ENCODE measurements at places on chromosomes 2 and 18. TPM values are rescaled to one million over a fixed set of nuclear protein-coding genes. Genes with fewer than 3 reads are reported as not detected.
A peak's percentile ranks its signal among the peaks of the same experiment; 100 is the strongest.

DNA sequence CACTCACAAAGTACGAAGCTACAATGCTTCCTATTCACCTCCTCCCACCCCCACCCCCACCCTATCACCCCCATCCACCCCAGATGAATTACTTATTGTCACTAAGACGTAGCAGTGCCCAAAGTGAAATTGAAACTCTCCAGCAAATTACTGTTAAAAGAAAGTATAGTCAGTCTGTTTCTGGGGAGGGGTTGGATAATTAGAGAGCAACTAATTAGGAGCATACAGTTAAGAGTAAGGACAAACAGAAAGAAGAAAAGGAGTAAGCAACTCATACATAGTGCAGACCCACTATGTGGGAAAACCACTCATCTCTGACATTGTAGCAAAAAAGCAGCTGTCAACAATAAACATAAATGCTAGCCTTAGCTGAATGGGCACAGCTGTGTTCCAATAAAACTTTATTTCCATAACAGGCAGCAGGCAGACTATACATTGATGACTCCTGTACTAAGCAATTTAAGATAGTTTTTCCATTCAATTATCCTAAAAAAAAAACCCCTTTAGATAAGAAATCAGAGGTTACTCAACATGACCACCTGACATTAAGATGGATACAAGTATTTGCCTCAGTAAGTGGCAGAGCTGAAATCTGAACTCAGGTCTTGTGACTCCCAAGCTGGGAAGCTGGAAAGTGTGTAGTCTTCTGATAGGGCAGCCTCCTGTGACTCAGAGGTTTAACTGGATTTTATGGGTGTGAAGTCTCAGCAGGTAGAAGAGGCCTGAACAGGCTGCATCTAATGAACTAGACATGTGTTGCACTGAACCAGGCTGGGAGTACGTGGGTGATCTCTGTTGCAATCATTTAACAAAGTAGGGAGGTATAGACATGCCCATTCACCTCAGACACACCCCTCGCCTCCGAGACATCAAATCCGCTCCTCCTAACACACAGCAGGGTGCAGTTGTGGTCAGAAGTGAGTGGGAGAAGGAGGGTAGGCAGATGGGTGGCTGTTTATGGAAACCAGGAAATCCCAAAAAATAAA lies 171.8 kb upstream of the KLF7 start:
- H3K36me3 ChIP-seq: no peaks in the 10 kb centered on the region
- no peak overlapping the region for H3K4me3 ChIP-seq
- H3K27me3 ChIP-seq: no peaks in the 10 kb centered on the region
- H3K27ac ChIP-seq: no peak overlapping the region

Gene CACNB4
- 3.0 TPM for polyA plus RNA-seq

GRCh38 chr2:45852450-45853150 lies 201.1 kb downstream of the PRKCE start:
- no peaks in the 10 kb centered on the region for H3K27me3 ChIP-seq
- H3K4me1 ChIP-seq: no peaks in the 10 kb centered on the region
- H3K27ac ChIP-seq: no peak overlapping the region

DNA sequence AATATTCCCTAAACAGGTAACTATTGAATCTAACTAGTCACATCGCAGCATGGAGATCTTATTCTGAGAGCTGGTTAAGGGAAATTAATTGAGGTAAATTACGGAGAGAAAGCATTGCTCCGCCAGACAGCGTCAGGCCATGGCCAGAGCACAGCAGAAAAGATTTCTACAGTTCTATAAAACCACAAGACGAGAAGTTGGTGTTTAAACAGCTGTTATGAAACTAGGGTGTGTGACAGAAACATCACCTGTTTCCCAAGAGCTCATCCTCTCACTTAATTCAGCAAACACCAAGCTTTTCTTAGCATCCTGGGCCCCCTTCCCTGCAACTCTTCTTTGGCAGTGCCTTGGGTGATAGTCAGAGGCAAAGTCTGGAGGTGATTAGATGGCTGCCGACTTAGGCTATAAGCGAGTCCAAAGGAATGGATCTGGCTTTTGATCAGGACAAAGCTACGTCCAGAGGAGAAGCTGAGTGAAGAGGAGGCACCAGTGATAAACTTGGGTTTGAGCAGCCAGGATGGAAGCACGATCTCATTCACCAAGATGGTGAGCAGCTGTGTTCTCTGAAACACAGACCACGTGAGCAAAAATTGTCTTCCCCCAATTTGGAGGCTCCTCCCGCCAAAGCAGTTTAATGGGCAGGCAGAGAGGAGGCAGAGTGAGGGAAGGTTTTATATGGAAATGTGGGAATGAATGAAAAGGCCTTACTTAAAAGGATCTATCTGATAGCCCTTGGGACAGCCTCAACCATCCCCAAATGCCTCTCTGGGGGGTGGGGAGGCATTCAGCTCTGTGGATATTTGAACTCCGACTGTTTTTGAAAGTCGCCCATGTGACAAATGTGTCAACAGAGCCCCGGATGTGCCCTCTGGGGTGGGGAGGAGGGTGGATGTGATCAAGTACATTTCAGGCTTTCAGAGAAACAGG lies 57.8 kb downstream of the PKDCC start:
- DNase-seq: no peak
- peaks cover 83% of the 10 kb centered on the region for H3K4me1 ChIP-seq
- peak overlapping the region; percentile 100 for H3K27ac ChIP-seq
- H3K27me3 ChIP-seq: peaks cover 13% of the 10 kb centered on the region
- H3K36me3 ChIP-seq: no peaks in the 10 kb centered on the region

Gene STK17B
- polyA plus RNA-seq: 59.5 TPM

- no peak overlapping the region for H3K4me3 ChIP-seq
- no peaks in the 10 kb centered on the region for H3K27me3 ChIP-seq
- H3K27ac ChIP-seq: no peak overlapping the region
- DNase-seq: no peak
- H3K36me3 ChIP-seq: no peaks in the 10 kb centered on the region
Observed at GRCh38 chr2:177742851-177743250, 329.7 kb downstream of the PDE11A start.

Gene ASAP2
- 6.7 TPM for polyA plus RNA-seq

GRCh38 chr2:64487256-64488049 lies 33.5 kb downstream of the LGALSL start:
- H3K27me3 ChIP-seq: peaks cover 30% of the 10 kb centered on the region
- H3K27ac ChIP-seq: no peak overlapping the region
- H3K4me1 ChIP-seq: no peaks in the 10 kb centered on the region
- no peaks in the 10 kb centered on the region for H3K36me3 ChIP-seq
- DNase-seq: no peak
- H3K4me3 ChIP-seq: no peak overlapping the region

Gene ANKRD29
- 13.0 TPM for polyA plus RNA-seq

DNA sequence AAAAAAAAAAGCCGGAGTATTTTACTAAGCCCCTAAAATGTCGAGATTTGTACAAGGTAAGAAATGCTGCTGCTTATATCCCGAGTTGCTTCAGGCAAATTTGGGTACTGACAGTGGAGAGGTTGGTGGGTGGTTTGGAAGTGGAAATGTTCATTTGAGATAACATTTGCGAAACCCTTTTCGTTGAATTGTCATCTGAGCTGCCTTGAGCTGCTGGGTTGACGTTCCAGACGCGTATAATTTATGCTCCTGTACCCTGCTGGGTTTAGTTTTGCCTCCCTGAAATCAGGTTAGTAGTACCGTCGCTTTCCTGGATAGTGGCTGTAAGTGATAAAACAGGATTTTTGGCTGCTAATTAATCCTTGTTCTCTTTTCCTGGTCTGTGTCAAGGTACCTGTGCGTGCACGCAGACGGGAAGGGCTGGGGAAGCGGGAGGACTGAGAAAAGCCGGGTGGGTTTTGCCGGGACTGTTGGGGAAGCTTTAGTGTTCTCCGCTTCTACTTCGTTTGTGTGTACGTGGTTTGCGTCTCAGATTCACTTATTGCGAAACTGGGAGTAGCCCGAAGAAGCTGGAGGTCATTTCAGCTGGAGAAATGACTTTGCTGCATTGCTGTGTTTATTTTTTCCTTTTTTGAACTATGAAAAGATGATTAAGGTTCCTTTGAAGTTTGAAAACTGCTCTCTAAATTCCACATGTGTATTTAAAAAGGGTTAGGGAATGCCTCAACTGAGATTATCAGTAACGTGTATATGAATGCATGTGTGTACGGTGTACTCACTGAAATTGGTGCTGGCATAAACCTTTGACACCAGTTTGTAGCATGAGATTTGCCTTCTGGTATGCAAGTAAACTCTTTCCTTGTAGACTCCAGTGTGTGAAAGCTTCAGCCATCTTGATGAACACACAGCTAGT lies 709 bp downstream of the UGP2 start:
- peaks cover 5% of the 10 kb centered on the region for H3K4me1 ChIP-seq
- peaks cover 5% of the 10 kb centered on the region for H3K36me3 ChIP-seq
- peak overlapping the region; percentile 89 for H3K4me3 ChIP-seq
- peak overlapping the region; percentile 98 for H3K27ac ChIP-seq
- peak; percentile 48 for DNase-seq

DNA sequence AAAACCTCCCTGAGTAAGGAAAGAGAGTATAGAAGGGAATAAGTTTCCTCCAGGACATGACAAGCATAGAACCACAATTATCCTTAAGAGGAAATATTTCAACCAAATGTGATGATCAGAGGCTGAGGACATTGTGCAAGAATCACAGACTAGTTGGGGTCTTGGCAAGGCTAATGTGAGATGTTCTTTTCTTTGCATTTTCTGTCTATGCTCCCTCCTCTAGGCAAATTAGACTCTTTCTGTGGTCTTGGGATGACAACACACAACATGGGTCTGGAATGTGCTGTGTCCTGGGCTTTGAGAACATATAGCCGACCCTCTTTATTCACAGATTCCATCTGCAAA lies 32.0 kb upstream of the IL1RL1 start:
- no peaks in the 10 kb centered on the region for H3K4me1 ChIP-seq
- no peaks in the 10 kb centered on the region for H3K36me3 ChIP-seq
- H3K4me3 ChIP-seq: no peak overlapping the region
- no peak overlapping the region for H3K27ac ChIP-seq

Gene OR6B2
- not detected for polyA plus RNA-seq

GRCh38 chr18:66461344-66461743 lies 142.5 kb downstream of the CDH19 start:
- no peak for DNase-seq
- H3K27me3 ChIP-seq: no peaks in the 10 kb centered on the region
- no peak overlapping the region for H3K27ac ChIP-seq
- no peaks in the 10 kb centered on the region for H3K36me3 ChIP-seq
- no peak overlapping the region for H3K4me3 ChIP-seq

- DNase-seq: no peak
- H3K27ac ChIP-seq: no peak overlapping the region
- no peak overlapping the region for H3K4me3 ChIP-seq
- H3K27me3 ChIP-seq: no peaks in the 10 kb centered on the region
Observed at GRCh38 chr18:12362473-12363174, 14.4 kb downstream of the AFG3L2 start.

DNA sequence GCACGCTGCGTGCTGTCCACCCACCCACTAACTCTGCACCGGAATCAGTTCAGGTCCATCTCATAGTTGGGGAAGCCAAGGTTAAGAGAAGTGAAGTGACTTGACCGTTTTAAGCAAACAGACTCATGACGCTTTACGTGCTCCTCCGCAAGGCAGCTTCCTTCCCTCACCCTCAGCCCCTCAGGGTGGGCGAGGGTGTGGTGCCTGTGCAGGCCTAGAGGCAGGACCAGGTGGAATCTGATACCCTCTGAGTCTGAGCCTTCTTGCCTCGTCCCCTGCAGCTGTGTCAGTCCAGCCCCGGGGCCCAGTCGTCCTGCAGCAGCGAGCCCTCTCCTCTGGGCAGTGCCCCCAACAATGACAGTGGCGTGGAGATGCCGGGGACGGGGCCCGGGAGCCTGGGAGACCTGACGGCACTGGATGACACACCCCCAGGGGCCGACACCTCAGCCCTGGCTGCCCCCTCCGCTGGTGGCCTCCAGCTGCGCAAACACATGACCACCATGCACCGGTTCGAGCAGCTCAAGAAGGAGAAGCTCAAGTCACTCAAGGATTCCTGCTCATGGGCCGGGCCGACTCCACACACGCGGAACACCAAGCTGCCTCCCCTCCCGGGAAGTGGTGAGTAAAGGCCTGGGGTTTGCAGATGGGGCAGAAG lies 250.5 kb downstream of the GLI2 start:
- H3K27me3 ChIP-seq: no peaks in the 10 kb centered on the region
- DNase-seq: no peak
- H3K4me1 ChIP-seq: peaks cover 5% of the 10 kb centered on the region
- no peak overlapping the region for H3K4me3 ChIP-seq
- H3K36me3 ChIP-seq: no peaks in the 10 kb centered on the region

Gene M1AP
- polyA plus RNA-seq: 0.55 TPM

GRCh38 chr2:218060118-218060517 lies 8.9 kb upstream of the RUFY4 start:
- no peaks in the 10 kb centered on the region for H3K27me3 ChIP-seq
- no peak overlapping the region for H3K4me3 ChIP-seq
- no peak overlapping the region for H3K27ac ChIP-seq
- no peaks in the 10 kb centered on the region for H3K4me1 ChIP-seq
- DNase-seq: no peak
- no peaks in the 10 kb centered on the region for H3K36me3 ChIP-seq

Gene MBP
- 16.3 TPM for polyA plus RNA-seq

DNA sequence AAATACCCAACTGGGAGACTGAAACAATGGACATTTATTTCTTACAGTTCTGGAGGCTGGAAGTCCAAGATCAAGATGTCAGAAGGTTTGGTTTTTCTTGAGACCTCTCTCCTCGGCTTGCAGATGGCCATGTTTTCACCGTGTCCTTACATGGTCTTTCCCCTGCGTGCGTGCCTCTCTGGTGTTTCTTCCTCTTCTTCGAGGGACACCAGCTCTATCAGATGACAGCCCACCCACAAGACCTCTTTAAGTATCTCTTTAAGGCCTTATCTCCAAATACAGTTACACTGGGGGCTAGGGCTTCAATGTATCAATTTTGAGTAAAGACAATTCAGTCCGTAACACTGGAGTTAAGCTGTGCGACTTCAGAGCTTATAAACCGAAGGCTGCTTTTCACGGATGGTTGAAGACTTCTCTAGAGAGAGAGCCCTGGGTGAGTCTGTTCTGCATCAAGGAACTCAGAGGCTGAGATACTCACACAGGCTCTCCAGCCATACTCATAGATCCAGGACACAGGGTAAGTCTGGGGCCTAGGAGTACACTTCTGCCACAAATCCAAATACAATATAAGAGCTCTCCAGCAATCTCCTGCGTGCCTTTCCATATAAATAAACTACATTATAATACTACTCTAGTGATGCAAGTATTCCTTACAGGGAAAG lies 339.9 kb upstream of the PKDCC start:
- H3K4me1 ChIP-seq: no peaks in the 10 kb centered on the region
- no peak for DNase-seq
- no peaks in the 10 kb centered on the region for H3K36me3 ChIP-seq
- no peak overlapping the region for H3K27ac ChIP-seq

- DNase-seq: no peak
- no peaks in the 10 kb centered on the region for H3K36me3 ChIP-seq
- no peaks in the 10 kb centered on the region for H3K27me3 ChIP-seq
- H3K4me1 ChIP-seq: no peaks in the 10 kb centered on the region
Observed at GRCh38 chr2:228983700-228984099, 287.4 kb downstream of the PID1 start.

Gene TTC32
- 93.2 TPM for polyA plus RNA-seq

GRCh38 chr18:27062802-27063201 lies 122.3 kb downstream of the CHST9 start:
- no peaks in the 10 kb centered on the region for H3K4me1 ChIP-seq
- H3K36me3 ChIP-seq: no peaks in the 10 kb centered on the region
- H3K27me3 ChIP-seq: no peaks in the 10 kb centered on the region
- no peak overlapping the region for H3K4me3 ChIP-seq
- DNase-seq: no peak
- H3K27ac ChIP-seq: no peak overlapping the region
